Hippocampal formation (tissue), 2 donors: ENCODE measurements at places on chromosomes 5 and 9.

- DNase-seq, result no peak
Observed at GRCh38 chr5:12013351-12013750, 109.1 kb upstream of the CTNND2 start.

- DNase-seq, result no peak
Observed at GRCh38 chr5:171628633-171628974, 157.0 kb upstream of the SMIM23 start.

DNA sequence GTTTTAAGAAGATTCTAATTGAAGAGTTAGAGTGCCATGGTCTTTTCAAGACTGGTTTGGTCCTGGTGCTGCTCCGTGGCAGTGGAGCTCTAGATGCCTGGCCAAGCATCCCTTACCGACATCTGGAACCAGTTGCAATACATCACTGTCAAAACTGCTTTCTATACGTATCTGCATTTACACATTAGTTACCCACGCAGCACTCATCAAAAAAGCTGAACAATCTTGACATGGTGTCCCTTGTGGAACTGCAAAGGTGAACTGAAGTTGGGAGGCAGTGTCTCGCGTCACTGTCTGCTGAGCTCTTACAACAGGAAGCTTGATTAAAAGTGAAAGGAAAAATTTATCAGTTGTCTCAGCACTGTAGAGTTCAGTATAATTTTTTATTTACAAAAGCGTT lies 82.6 kb downstream of the PBX3 start:
- no peak for DNase-seq

DNA sequence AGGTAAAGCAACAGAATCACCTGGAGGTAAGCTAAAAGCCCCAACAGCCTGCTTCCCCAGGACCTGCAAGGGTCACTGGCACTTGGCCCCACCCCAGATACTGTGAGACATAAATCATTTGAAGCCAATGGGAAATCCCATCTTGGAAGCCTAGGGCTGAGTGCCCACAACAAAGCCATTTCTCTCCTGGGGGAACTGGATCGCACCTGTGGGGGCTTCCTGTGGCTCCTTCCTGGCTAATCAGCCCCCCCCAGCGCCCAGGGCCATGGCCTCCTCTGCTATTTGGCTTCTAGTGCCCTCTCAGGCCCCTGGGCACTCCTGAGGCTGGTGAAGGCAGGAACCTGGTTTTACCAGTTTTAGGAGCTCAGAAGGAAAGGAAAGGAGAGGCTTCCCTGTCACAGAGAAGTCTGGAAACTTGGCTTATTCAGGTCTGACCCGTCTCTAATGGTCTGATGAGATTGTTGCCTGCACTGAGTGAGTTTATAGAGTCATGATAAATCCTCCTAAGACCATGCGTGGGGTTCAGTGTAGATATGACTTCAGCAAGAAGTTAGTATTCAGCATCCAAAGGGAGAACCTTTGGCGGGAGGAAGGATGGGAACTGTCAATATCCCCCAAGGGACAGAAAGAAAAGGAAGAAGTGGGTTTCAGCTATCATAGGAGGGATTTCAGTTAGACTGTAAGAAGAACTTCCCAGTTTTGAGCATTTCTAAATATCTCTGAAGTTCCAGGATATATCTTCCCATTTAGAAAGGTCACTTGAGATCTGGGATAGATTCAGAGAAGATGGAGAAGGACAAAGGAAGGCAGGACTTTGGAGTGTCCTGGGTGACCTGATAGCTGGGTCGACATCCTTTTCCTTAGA lies 1.2 kb downstream of the KCNMB1 start:
- DNase-seq, result no peak

- DNase-seq, result no peak
Observed at GRCh38 chr9:18359335-18359734, 114.6 kb upstream of the ADAMTSL1 start.

DNA sequence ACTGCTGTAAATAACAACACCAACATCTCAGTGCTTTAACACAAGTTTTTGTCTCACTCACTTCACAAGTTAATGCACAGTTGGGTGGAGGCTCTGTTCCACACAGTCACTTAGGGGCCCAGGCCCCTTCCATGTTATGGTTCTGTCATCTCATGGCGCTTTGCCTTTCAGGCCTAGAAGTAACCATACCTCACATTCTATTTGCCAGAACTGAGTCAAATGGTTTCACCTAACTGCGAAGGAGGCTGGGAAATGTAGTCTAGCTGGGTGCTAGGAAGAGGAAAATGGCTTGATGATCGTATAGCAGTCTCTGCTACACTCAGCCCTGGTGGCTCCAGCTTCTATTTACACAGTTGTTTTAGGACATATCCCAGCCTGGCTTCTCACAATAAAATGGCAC lies 23.1 kb upstream of the MVB12B start:
- no peak for DNase-seq

DNA sequence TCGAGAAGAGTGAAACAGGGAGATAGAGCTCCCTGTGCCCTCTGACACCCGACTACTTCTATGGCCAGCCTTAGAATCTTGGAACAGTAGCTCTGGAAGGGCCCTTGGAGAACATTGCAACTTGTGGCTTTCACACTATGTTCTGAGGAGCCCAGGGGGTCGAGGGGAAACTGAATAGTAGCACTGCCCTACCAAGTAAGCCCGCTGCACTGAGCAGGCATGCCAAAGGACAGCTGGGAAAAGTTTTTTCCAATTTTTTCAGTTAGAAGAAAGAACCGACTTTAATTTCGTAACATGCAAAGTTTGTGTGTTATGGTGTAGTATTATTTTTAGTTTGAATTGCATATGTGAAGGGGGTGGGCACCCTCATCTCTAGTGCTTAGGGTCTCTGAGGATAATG lies 10.9 kb downstream of the SMIM3 start:
- no peak for DNase-seq

DNA sequence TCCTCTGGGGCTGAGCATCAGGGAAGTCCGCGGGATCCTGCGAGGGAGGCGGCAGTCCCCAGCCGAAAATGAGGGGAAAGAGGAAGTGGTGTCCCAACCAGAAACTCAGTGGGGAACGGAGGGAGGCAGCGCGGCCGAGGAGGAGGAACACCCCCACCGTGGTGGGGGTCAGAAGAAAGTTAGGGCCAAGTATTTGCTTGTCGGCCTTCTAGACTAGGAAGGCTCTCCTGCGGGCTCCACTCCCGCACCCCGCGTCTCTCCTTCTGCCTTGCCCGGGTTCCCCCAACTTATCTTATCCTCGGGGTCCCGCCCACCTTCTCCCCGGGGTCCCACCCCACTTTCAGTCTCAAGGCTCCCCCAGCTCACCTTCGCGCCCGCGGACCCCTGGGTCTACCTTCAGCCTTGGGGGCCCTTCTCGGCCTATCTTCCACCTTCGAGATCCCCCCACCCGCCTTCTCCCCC lies 557 bp upstream of the PHF2 start:
- DNase-seq, result peak; percentile 38

- no peak for DNase-seq
Observed at GRCh38 chr5:170219615-170220014, 13.2 kb upstream of the C5orf58 start.

DNA sequence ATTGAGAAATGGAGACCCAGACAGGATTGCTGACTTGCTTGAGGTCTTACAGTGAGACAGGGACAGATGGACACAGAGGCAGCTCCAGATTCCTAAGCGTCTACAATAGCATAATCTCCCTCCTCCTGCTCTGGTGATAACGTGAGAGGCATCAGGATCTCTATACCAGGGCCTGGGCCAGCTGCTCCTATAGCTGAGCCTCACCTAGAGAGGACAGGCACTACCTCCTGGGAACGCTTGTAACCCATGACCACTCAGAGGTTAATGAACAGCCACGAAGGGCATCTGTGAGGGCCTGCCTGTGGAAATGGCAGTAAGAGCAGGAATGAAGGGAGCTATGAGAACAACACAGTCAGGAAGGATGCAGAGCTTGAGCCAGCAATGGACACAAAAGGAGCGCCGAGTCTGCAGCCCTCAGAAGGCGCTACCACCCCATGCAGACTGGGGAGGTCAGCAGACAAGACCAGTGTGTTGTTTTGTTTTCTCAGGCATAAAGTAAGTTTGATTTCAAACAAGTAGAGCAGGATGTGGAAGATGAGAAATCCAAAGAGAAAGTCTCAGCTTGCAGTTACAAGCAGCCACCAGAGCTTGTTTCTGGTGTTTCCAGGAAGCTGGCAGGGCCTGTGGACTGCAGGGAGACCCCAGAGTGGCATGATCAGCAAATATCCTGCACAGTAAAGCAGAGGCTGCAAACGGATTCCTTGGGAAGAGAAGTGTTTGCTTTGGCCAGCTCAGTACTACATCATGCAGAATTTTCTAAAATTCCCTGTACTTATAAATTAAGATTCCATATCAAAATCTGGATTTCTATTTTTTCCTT lies 17.4 kb downstream of the ANKS6 start:
- no peak for DNase-seq

DNA sequence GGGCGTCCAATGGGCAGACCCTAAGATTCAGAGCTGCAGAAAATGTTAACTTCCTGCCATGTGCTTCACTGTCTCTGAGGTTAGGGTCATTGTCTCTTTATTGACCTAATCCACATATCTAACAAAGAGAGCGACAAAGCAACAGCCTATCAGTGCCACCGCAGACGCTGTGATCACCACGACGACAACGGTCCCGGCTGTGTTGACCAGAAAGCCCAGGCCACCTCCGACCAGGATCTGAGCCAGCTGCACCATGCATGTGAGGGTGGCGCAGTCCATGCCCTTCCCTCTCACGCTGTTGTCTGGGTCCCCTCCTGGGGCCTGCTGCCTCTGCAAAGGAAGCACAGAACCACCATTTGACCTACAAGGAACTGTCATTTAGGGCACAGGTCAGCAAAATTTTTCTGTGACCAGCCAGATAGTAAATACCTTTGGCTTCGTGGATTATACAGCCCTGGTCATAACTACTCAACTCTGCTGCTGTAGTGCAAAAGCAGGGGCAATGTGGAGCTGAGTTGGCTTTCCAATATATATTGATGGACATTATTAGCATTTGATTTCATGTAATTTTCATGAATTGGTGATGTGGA lies 8.5 kb downstream of the RXFP3 start:
- no peak for DNase-seq

DNA sequence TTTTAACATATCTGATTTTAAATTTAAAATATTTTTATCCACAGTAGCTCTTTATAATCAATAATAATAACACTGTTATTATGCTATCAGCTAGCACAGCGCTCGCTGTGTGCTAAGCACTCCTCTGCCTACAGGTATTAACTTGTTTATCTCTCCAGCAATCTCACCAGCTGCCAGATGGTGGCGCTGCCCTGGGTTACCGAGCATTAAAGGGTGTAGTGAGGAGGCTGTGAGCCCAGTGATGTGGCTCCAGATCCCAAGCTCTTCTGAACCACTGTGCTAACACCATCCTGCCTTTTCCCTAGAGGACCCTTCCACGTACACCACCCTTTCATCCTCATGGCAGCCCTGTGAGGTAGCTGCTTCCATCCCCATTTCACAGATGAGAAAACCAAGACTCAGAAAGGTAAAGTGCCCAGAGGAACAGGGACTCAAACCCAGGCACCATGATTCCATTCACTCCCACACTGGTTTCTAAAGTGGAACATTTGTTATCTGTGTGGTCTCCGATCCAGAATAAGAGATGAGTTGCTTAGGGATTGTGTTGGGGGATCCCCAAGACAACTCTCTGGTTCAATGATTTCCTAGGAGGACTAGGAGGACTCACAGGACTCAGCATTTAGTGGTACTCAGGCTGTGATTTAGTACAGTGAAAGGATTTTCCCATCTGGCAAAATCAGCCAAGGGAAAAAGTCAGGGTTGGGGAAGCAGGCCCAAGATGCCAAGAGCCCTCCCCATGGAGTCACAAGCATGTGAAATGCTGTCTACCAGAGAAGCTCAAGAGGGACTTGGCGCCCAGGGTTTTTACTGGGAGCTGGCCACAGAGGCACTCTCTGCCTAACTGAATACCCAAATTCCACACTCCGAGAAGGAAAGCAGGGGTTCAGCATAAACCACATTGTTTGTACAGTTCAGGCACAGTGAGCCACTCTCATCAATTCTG lies 7.0 kb downstream of the IGFBPL1 start:
- DNase-seq, result no peak

DNA sequence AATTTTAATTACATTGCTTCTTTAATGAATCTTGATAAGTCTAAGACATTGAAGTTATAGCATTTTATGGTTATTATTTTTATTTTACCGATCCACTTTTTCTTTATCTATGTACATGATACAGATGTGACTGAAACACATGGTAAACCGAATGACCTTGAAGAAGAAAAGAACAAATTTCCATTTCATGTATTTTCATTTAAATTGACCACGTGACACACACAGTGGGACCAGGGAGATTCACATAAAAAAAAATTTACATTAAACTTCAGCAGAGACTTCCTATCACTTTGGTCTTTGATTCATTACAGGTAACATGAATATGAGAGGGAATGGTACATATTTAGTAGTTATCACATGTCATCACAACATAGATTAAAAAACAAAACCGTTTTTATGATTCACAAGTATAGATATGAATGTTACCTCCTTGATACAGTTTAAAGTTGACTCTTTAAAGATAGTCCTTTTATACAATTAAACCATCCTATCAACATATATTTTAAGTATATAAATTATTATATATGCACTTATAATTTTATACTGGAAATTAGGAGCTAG lies 133.1 kb downstream of the ZCCHC7 start:
- no peak for DNase-seq

GRCh38 chr9:129602598-129603415 lies 18.1 kb downstream of the C9orf50 start:
- no peak for DNase-seq

- no peak for DNase-seq
Observed at GRCh38 chr5:54212331-54212730, 98.0 kb downstream of the ARL15 start.

GRCh38 chr5:15577831-15578230 lies 77.9 kb downstream of the FBXL7 start:
- DNase-seq, result no peak
